ENCODE measurements at places on chromosomes 6 and 20.
A peak's percentile ranks its signal among the peaks of the same experiment; 100 is the strongest.

- DNase-seq: no peak
Measured at GRCh38 chr6:46116289-46116688, 13.5 kb upstream of the ENPP4 start.

DNA sequence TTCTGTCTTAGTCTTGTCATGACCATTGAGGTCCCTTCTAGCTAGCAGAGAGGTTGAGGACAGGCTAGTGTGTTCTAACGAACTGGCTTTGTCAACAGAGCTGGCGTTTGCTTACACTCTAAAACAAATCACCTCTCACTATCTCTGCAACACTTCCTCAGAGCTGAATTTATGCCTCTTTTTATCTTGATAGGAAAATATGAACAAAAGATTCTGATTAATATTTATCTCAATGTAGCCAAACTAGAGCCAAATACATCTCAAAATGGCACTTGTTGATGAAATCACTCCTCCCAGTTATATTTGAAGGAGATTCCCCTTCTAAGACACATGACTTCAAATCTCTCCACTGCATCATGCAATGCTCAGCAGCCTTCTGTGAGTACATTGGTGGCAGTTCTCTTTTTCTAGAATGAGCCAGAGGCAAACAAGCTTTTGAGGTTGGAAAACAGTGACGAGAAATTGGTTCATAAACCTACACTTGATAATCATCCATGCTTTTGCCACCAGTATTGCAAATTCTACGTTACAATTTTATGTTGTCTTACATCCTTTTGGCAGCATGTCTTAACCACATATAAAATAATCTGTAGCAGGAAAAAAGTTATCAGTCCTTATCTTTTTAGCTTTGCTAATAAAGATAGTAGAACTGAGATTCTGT lies 615.7 kb upstream of the CITED2 start:
- DNase-seq: no peak

GRCh38 chr6:63572747-63573075 lies 431 bp downstream of the LOC128125822 start:
- DNase-seq: no peak

DNA sequence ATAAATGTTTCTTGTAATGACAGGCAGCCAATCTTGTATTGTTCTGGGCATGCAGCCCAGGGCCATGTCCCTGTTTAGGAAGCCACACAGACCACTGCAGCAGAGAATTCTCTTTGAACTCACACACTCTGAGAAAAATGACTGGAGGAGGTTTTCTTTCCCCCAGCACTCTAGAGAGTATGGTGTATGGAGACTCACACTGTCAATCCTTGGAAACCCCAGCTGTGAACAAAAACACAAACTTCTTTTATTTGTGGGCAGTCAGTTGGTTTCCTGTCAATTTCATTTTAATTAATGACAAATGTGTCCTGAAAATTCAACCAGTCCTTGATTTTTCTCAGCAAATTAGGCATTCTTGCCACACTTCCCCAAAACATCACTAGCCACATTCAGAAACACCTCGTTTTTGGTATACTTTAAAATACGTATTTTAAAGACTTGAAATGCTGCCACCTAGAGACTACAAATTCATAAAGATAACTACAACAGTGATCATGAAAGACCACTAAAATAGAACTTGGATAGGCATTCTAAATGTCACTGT lies 52.9 kb upstream of the UFL1 start:
- DNase-seq: no peak

DNA sequence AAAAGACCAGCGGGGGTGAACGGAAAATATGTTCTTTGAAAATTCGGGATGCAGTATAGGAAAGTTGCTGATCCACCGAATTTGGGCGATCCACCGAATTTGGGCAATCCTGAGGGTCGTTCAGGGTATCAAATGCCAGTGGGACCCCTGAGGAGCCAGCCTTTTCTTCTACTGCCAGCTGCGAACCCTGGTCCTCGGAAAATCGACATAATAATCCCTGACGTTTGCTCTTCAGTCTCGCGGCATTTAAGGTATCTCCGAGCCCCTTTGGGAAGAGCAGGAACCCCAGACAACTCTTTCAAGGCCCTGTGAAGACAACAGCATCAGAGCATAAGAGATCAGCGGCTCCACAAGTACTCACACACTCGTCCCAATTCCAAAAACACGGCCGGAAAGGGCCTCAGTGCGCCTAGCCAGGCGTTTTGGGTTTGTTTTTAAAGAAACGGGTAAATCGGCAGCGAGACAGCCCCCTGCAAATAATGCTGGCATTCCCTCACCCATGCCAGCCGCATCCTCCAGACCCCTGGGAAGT lies 1.0 kb downstream of the SIM1 start:
- peak; percentile 24 for DNase-seq

GRCh38 chr6:7773322-7773721 lies 47.4 kb downstream of the BMP6 start:
- DNase-seq: no peak

- DNase-seq: no peak
Measured at GRCh38 chr6:140641412-140641811, 1267.0 kb upstream of the CITED2 start.

DNA sequence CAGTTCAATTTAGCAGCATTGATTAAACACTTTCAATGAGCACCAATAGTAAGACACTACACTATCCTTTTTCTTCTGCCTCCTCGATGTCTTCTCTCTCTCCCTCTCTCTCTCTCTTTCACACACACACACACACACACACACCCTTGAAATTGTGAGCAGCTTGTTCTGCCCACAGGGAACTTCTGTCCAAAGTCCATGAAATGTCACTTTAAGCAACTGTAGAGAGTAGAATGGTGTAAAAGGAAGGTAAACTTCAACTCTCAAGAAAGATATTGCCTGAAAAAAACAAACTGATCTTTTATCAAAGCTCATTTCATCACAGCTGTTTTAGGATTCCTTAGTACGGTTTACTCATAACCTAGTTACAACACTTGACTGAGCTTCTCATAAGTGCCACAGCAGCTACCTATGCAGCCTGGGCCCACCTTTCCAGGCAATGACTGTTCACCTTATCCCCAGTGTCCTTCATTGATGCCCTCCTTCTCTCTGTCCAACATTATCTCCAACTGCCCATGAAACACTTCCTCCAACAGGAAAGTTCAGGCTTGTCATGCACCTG lies 107.0 kb downstream of the TNFRSF21 start:
- no peak for DNase-seq

GRCh38 chr20:34179637-34180360 lies 61.4 kb upstream of the ASIP start:
- DNase-seq: no peak

GRCh38 chr6:123423130-123423529 lies 213.6 kb downstream of the TRDN start:
- no peak for DNase-seq

GRCh38 chr20:44544263-44544662 lies 22.4 kb upstream of the SERINC3 start:
- no peak for DNase-seq

GRCh38 chr6:22886650-22887581 lies 317.6 kb downstream of the HDGFL1 start:
- no peak for DNase-seq

- DNase-seq: no peak
Measured at GRCh38 chr6:45595010-45595851, 217.5 kb upstream of the SUPT3H start.

DNA sequence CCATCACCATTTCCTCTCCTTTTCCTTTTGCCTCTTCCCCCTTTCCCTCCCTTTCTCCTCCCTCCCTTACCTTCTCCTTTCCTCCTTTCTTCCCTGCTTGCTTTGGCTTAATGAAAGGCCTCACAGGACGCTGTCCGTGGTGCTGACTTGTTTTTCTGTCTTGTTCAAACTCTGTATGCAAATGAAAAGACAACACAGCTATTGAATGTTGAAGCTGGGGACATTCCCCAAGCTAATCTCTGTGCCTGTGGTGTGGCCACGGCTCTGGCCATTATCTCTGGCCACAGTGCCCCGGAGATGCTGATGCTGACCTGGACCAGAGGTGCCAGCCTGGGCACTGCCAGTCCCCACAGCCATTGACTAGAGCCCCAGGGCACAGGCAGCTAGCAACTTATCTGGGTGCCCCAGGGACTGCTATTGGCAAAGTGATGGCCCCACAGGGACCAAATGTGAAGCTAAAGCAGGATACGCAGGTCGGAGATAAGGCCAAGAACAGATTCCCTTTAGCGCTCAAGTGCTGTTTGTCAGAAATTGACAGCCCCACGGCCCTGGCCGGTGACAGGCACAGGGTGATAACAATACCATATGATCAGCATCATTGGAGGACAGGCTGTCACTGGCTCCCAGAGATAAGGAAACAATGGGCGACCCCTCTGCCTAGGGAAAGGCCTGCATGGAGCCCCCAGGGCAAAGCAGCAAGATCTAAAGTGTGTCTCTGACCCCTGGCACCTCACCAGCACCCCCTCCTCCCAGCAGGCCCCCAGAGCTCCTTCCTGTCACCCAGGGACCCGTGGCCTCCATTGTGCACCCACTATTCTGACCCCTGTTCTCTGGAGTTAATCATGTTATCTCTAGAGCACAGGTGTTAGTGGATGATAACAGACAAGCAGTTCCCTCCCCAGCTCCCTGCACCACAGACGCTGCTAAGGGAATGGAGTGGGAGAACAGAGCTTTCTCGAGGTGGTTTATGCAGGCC lies 31.6 kb upstream of the SLC32A1 start:
- peak; percentile 38 for DNase-seq

GRCh38 chr6:124822204-124822613 lies 140.0 kb upstream of the RNF217 start:
- DNase-seq: no peak

DNA sequence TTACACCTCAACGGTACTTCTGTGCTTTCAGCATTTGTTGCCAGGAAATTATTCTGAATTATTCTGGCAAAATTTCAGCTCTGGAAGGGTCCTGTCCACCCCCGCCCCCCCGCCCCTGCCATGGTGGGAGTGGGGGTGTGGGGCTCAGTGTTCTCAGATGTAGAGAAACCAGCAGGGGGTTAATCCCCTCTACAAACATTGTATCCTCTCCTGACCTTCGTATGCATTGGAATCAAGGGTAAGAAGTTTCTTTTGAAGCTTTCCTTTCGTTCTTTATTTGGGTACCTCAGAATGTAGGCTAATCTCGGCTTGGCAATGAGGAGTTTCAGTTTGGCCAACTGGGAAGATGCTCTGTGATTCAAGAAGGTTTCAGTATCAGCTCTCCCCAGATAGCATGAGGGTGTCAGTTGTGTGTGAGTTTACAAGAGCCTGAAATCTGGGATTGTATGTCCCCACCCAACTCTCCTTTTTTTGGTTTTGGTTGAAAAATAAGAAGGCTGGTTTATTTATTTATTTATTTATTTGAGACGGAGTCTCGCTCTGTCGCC lies 25.5 kb upstream of the OLIG3 start:
- DNase-seq: no peak

GRCh38 chr20:41854765-41855164 lies 236.6 kb upstream of the CHD6 start:
- peak; percentile 10 for DNase-seq

- DNase-seq: no peak
Measured at GRCh38 chr6:137175868-137176245, 2.4 kb upstream of the IL22RA2 start.
